ENCODE measurements at places on chromosomes 7 and 10. TPM values are rescaled to one million over a fixed set of nuclear protein-coding genes. Genes with fewer than 3 reads are reported as not detected.

Gene PDGFA
- total RNA-seq: 6.1 TPM

Gene MLXIPL
- total RNA-seq: 2.4 TPM

Gene PON3
- total RNA-seq: not detected

Gene NUTM2E
- not detected for total RNA-seq

Gene TMEM130
- 0.15 TPM for total RNA-seq

Gene GRM3
- total RNA-seq: not detected

Gene SGMS1
- 43.6 TPM for total RNA-seq

Gene SLC16A9
- total RNA-seq: 1.3 TPM

Gene ANKRD2
- 0.89 TPM for total RNA-seq

Gene OR9A2
- total RNA-seq: not detected
